NT2/D1 (cell line): ENCODE measurements at places on chromosomes 5 and 9.

DNA sequence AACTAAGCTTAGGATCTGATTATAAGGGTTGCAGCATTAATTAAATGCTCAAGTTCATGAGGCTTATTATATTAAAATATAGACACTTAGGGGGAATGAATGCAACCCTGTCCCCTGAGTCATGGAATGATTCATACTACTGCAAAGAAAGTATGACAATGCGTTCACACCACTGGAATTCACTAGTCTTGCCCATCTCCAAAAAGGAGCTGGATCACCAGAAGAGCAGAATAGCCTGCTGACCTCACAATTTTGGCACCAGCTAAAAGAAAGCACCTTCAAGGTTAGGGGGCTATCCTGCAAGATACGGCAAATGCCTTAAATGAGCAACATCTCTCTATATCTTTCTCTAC lies 32.0 kb upstream of the TMED7 start:
- DNase-seq: no peak

DNA sequence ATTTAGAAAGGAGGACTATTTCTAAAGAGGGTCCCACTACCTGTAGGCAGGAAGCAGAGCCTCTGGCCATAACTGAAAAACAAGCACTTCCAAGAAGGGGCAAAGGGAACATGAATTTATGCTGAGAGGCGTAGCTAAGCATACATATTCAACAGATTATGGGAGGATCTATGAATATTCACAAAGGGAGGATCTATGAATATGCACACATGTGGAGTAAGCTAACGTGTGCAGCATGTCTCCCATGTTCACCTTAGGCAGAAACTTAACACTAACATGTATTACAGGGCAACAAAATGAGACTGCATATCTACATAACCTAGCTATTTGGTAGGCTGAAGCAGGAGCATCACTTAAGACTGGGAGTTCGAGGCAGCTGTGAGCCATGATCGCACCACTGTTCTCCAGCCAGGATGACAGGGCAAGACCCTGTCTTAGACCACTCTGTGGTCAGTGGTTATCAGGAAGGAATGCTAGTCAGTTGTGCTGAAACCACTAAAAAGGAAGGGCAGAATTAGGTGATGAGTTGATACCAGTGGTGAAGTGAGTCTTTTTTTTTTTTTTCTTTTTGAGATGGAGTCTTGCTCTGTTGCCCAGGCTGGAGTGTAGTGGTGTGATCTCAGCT lies 20.8 kb downstream of the FXN start:
- DNase-seq: no peak

DNA sequence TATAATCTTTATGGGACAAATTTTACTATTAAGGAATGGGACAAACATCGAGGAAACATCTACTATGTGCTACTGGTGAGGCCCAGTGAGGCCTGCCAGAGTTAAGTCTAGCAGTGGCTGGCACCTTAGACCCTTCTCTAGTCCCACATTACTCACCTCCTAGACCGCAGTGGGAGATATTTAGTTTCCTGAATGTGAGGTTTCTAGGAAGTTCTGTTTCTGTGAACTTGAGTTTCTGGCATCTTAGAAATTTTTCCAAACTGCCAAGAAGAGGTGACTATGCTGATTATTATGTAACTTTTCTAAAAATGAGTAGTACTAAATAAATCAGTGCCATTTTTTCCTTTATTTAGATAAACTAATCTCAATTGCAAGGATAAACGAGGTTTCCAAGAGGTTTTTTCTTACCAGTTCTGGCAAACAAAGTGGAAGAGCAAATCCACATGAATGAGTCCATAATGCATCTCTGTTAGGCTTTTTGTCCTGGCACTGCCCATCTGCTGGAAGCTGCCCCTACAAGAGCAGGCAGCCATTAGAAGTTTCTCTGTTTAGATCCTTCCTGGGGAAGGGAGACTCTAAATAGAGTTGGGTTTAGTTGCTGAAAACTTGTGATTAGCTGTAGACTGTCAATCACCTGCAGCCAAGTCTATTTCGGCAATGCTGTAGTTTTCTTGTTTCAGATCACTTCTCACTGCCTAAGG lies 348.7 kb downstream of the MAN2A1 start:
- DNase-seq: no peak

DNA sequence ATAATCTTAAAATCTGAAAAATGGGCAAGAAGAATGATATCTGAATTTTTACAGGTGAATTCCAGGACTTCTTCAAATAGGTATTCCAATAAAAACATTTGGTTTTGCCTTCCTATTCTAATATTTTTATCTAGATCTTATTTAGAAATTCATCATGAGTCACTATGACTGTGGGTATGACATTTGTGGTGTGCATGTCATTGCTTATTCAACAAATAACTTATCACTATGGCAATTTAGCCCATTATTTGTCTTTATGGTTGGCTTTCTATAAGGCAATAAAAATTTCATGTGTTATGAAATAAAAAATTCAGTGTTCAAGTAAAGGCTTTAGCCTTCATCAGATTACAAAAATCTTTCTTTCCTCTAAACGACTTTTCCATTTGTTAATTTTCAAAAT lies 1139.6 kb upstream of the NUDT12 start:
- no peak for DNase-seq

GRCh38 chr5:111584651-111585050 lies 72.3 kb upstream of the STARD4 start:
- no peak for DNase-seq

- peak; percentile 13 for DNase-seq
Measured at GRCh38 chr5:53170746-53171349, 61.3 kb upstream of the MOCS2 start.

- DNase-seq: peak; percentile 28
Measured at GRCh38 chr9:81595887-81596543, 93.3 kb downstream of the TLE1 start.

- no peak for DNase-seq
Measured at GRCh38 chr9:120916991-120917880, 9.4 kb downstream of the TRAF1 start.

- no peak for DNase-seq
Measured at GRCh38 chr5:36066540-36067210, at the start of gene UGT3A2. Gene UGT3A2, minus strand, starts transcription at chr5:36066882. Its CDS starts 93 bp downstream, at chr5:36066789.

GRCh38 chr5:15463231-15463980 lies 36.6 kb upstream of the FBXL7 start:
- DNase-seq: peak; percentile 5

DNA sequence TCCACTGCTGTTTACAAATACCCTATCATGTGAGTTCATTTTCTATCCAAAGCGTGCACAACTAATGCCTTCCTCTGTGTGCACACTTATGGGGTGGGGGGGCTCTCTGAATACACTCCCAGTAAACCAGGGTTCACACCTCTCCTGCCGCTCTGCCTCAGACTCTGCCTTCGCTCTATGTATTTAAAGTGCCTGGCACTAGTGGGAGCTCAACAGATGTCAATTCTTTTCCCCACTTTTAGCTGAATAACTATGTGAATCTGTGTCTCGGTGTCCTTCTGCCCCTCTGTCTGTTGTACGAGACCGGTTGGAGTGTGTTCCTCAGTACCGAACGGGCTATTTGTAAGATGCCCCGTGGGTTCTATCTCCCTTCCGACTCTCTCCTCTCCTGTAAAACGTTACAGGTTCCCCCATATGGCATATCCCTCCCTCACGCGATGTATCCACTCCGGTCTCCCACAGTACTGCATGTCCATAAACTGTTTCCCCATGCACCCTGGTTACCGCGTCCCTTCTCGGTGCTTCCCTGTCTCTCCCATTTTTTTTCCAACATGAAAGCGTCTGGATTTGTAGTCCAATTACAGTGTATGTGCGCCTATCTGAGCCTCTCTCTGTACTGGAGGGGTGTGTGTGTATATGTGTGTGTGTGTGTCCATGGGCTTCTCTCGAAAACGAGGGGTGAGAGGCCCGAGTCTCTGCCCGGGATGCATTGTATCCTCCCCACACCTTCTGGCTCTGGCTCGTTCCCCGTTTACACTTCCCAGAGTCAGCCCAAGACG lies 1.6 kb downstream of the ELL2 start:
- no peak for DNase-seq

GRCh38 chr9:135225619-135226228 lies 138.3 kb downstream of the OLFM1 start:
- DNase-seq: no peak

- DNase-seq: no peak
Measured at GRCh38 chr5:10466446-10467073, 24.9 kb downstream of the ROPN1L start.

- no peak for DNase-seq
Measured at GRCh38 chr5:138366632-138367382, 14.3 kb downstream of the KDM3B start.

GRCh38 chr5:119896826-119897536 lies 267.6 kb downstream of the FAM170A start:
- DNase-seq: no peak

GRCh38 chr9:32526707-32527048 lies 682 bp upstream of the RIGI start:
- no peak for DNase-seq

DNA sequence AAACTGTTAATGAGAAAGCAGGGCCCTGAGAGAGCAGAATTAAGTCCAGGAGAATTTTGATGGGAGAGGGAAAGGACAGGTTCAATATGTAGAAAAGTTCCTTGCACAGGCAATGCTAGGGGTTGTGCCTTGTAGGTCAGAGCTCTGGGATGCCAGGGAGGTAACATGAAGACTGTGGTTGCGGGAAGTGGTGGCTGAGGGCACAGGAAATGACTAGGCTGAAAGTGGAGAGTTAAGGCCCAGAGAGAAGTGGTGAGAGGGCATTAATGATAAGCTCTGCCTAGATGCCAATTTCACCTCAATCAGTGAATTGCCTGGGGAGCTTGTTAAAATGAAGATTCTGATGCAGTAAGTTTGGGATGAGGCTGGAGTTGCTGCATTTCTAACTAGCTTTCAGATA lies 31.5 kb upstream of the PPP3R2 start:
- DNase-seq: no peak

DNA sequence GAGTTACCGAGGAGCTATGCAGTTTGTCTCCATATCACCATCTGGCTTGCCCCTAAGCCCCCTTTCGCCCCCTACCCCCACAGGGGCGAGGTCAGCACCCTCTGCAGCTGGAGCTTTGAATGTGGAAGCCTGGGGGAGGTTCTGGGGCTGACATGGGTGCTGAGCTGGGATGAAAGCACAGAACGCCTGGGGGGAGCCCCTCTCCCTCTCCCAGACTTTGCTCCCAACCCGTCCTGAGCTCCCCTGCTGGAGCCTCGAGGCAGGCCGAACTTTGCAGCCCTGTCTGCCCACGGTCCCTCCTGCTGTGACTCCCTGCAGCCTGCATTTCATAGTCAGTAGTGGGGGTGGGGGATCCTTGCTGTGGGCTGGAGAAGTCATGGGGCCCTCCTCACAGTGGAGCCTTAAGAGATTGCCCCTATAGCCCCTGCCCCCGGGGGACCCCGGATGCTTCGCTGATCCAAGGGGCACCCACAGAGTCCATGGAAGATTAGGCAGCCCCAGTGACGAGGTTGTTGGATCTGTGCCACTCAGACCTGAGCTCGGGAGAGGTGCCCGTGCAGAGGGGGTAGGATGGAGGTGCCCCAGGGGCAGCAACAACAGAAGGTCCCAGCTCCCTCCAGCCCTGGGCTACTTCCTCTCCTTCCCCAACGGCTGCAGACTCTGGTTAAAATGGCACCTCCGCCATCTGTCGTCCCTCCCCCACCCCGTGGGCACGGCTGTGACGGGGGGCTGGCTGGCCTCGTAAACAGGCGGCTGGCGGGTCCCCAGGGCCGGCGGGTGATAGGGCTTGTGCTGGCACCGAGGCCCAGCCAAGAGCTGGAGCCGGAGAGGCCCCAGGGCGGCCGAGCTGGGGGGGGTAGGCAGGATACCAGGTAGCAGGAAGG lies 162.0 kb downstream of the C9orf50 start:
- DNase-seq: no peak

DNA sequence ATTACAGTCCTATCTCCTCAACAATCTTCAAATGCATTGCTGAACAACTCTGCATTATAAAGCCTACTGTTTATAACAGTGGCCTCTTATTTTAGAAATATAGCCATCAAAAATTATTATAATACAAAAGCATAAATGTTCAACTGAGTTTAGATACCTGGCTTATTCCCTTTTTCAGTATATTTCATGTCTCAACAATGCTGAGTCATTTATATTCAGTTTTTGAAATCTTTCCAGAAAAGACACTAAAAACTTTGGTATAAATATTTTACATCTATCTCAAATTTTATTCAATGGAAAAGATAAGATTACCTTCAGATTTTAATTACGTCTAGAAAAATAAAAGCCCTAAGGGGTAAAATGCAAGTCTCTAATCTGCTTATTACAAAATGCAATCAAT lies 37.9 kb downstream of the LURAP1L start:
- no peak for DNase-seq

GRCh38 chr5:86986837-86987236 lies 280.8 kb upstream of the RASA1 start:
- no peak for DNase-seq

DNA sequence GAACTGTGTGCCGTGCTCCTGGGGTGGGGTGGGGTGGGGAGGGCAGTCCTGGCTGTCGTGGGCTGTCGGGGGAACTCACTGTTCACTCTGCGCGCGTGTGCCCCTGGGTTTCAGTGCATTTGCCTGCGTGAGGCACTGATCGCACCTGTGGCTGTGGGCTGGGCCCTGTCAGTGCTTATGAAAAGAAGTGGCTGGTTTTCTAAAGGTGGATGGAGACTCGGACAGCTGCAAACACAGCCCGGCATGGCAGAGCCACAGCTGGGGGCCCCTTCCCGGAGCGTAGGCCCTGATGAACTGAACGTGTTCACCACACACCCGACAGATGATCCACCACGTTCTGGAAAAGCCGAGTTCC lies 42.7 kb downstream of the NKD2 start:
- no peak for DNase-seq

DNA sequence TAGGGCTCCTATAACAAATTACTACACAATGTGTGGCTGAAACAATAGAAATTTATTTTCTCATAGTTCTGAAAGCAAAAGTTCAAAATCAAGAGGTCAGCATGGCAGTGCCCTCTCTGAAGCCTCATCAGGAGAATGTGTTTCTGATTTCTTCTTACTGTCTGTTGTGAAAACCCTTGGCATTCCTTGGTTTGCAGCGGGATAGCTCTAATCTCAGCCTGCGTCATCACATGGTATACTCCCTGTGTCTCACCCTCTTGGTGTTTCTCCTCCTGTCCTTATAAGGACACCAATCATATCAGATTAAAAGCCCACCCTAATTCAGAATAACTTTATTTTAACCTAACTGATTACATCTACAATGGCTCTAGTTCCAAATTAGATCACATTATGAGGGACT lies 87.5 kb upstream of the CDH9 start:
- no peak for DNase-seq

GRCh38 chr9:84293001-84293798 lies 47.4 kb downstream of the SLC28A3 start:
- no peak for DNase-seq

DNA sequence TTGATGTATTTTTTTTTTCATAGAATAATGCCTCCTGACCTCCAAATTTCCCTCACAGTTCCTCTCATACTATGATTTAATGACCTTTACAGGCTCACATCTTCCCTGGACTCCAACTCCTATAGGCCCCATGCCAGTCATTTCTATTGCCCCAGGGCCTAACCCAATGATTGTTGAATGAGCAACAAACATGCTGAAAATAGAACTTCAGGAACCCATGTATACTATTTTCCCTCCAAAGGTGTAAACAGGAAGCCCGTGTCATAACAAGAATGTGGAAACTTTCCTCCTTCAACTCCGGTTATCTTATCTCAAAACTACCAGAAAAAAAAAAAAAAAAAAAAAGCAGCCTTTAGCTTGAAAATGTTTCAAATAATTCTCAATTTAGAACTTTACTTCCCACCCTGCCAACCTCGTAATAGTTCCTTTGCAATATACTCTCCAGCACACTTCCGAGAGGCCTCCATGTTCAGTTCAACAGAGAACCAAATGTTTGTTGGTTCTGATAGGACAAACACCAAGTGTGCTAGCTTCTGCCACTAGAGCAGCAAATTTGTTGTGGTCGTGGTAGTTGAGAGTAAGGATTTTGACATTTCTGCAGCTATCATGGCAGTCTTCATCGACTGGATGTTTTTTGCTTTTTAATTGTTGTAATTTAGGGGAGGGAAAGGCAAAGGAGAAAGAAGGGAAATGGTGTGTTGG lies 25.8 kb downstream of the TRPM6 start:
- no peak for DNase-seq
